ENCODE measurements at places on chromosomes 13 and 19. TPM values are rescaled to one million over a fixed set of nuclear protein-coding genes. Genes with fewer than 3 reads are reported as not detected.

Gene KLK6
- polyA plus RNA-seq, result not detected

Gene RUBCNL
- polyA plus RNA-seq, result 1.2 TPM

Gene CEACAM4
- polyA plus RNA-seq, result 0.30 TPM

Gene FBN3
- 0.02 TPM for polyA plus RNA-seq

Gene ZNF549
- 1.5 TPM for polyA plus RNA-seq

Gene BEST2
- not detected for polyA plus RNA-seq

Gene BRME1
- 8.1 TPM for polyA plus RNA-seq

All from pancreas (tissue), 10 donors.